ENCODE measurements at places on chromosomes 12 and 14.

DNA sequence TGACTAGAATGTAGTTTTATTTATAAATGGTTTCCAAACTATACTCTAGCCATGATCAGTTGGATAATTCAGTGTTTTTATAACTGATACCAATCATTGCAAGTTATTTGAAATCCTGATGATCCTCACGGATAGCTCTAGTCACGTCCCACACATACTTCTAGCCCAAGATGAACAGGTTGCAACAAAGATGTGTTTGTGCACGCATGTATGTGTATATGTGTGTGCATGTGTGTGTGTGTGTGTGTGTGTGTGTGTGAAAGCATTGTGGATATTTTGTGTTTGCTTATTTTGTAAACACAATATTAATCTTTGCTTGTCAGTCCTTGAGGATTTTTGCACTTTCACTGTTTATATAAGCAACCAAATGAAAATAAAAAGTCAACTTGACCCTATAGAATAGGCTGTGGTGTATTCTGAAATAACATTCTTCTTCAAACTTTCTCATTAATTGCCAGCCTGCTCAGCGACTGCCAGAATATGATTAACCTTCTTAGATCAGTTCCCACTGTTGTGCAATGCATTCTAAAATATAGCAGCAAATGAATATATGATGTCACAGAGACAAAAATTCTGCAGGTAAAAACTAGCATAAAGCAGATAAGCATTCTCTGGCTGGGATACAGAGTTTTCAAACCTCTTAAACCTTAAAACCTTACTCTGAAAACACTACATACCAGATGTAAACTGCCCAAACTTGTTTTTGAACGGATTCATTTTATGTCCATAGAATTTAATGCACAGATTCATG, 48.8 kb upstream of the HIF1A start:
- no peak for ATAC-seq

DNA sequence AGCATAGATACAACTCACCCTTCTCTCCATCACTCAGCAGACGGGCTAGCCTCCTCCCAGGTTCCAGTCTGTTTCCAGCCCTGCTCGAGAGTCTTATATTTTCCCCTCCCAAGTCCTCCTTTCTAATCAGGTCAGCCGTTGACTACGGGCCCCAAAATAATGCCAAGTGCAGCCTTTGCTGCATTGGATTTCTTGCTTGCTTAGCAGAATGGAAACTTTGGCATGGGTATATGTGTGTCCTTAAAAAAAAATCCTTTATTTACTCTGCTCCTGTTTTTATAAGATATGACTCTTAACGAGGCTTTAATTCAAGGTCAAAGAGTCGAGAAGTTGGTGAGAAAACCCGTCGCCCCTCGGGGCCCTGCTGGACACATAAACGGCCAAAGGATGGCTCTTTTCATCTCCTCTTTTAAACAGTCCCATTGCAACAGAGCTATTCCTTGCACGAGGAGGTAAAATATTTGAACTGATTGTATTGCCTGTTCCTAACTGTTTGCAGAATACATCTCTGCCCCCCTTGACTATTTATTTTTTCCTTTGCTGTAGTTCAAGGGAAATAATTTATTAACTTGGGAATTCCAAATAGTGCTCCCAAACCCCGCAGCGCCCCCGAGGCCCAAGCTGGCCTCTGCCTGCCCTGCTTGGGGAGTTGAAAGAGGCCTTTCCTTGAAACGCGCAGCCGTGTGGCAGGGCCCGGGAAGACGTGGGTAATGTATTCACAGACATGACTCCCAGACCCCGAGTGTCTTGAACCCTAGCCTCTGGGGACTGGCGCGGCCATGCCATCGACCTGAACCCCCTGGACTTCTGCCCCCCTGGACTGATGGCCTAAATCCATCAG, 156.5 kb upstream of the MYL2 start:
- ATAC-seq, result no peak

GRCh38 chr12:13084898-13085640, 18.4 kb downstream of the GSG1 start:
- no peak for ATAC-seq

DNA sequence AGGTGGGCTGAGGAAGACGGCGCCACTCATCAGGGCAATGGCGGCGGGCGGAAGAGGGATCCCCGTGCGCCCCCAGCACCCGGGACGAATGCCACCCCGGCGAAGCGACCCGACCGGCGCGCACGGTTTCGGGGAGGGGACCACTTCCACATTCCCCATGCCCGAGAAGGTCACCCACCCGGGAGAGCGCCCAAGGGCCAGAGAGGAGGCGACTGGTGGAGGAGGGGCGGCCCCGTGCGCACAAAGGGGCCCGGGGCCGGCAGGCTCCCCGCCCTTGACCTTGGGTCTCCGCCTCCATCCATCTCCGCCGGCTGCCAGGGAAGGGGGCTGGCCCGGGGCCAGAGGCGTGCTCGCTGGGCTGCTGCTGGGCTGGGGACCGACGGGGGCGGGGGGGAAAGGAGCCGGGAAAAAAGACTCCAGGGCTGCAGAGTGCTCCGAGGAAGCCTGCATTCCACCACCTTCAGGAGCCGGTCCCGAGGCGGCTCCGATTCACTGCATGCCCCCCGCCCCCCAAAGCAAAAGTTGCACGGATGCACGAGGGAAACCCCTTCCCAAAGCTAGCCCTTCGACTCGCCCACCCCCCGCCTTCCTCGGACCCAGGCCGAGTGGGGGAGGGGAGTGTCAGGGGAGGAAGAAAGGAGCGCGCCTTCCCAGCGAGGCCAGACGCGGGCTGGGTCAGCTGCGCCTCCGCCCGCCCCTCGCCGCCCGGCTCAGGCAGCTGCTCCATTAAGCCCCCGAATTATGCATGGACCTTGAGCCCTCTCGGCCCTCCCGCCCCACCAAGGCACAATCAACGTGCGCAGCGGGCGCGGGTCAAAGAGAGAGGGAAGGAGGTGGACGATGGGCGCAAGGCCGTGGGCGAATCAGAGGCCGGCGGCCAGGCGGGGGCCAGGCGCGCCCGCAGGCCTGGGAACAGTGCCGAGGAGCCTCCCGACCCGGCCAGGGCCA, 26.2 kb downstream of the BCL11B start:
- no peak for ATAC-seq

Data from stimulated activated memory B cell treated with anti-CD40 and anti-IgM and Interleukin-4, amounts not matched to agents 10 μg/mL and 1 μg/mL and 100 μg/mL, for 72 hours (primary cell).